T-helper 2 cell (primary cell): ENCODE measurements at places on chromosomes 7 and 10.

DNA sequence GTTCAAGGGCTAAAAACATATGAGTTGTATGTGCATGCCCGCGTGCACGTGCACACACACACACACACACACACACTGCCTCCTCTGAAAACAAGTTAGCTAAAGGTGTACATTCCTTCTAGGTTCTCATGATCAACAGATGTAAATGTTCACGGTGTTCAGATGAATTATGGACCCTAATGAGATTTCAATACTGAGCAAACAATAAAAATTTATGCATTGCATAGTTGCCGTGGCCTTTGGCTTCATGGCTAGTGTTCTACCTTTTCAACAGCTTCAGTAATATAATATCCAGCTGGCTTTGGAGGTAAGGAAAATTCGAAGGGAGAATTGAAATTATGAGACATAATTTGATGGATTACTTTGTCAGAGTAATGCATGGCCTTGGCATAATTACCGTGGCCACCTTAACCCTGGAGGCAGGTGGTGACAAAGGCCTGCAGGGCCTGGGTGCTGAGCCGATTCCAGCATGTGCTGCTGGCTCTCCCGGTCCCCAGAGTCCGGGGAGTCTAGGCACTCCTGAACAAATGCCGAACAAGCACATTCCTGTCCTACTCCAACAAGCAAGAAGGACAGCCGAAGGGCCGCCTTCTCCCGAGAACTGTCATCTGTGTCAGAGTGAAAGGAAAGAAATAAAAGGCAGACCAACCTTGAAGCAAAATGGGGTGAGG lies 166.6 kb upstream of the TCF7L2 start:
- no peak for DNase-seq

DNA sequence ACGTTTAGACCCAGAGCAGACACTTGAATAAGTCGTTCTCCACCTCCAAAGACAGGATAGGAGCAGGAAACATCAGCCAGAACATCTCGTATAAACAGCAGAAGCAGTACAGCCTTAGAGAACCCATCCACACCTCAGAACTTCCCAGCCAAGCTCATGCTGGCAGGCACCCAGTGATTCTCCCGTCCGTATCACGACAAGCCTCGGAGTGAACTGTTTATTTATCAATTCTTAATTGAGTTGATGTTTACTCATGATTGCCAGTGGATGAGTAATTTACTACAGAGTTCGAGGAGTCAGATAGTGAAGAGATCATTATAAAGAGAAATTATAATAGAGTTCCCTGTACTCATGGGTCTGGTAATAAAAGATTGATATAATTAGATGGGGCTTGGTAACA lies 811.5 kb downstream of the LRMDA start:
- no peak for DNase-seq

DNA sequence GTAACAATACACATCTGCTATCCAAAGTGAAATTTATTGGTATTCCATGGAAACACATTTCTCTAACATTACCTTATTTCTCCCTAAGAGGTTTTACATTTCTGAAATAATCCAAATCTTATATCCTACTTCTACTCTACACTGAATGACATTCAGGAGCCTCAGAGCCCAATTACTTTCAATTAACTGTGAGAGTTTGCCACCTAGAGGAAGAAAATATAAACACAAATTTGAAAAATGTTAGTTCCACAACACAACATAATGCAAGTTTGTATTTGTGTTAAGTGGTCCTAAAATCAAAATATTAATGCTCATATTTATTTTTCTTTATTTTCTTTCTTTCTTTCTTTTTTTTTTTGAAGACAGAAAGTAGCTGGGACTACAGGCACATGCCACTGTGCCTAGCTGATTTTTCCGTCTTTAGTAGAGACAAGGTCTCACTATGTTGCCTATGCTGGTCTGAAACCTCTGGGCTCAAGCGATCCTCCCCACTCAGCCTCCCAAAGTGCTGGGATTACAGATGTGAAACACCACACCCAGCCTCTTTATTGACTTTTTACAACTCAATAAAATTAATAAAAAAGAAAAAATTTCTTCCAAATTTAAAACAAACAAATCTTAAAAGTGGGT lies 46.0 kb downstream of the ATAD1 start:
- DNase-seq: no peak

DNA sequence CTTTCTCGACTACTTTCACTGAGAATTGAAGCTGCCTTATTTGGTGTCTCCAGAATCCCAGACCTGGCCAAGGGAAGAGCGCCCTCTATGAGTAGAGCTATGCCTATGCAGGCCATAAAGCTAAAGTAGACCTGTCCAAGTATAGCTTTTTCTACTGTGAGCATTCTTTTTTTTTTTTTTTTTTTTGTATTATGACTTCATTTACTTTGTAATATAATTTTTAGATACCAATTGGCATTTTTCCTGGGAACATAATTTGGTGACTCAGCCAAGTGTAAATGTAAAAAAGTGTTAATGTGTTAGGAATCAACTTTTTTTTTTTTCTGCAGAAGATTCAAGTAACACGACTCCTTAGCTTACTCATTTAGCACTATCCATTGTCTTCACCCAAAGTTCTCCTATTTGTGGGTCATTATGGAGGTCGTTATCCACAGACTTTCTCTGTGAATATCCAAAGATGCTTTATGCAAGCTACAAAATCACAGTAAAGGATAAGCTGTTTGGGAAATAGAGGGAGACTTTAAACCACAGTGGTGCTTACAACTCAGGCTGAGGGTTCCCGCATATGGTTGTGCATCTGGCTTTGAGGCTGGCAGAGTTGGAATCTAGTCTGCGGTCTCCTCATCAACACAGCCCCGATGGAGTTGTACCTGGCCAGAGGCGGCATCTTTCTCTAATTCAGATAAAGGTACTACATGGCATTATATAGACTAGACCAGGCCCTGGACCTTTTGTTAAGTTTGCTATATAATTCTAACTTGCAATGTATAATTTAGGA lies 1040.2 kb upstream of the SORCS1 start:
- peak; percentile 7 for DNase-seq

DNA sequence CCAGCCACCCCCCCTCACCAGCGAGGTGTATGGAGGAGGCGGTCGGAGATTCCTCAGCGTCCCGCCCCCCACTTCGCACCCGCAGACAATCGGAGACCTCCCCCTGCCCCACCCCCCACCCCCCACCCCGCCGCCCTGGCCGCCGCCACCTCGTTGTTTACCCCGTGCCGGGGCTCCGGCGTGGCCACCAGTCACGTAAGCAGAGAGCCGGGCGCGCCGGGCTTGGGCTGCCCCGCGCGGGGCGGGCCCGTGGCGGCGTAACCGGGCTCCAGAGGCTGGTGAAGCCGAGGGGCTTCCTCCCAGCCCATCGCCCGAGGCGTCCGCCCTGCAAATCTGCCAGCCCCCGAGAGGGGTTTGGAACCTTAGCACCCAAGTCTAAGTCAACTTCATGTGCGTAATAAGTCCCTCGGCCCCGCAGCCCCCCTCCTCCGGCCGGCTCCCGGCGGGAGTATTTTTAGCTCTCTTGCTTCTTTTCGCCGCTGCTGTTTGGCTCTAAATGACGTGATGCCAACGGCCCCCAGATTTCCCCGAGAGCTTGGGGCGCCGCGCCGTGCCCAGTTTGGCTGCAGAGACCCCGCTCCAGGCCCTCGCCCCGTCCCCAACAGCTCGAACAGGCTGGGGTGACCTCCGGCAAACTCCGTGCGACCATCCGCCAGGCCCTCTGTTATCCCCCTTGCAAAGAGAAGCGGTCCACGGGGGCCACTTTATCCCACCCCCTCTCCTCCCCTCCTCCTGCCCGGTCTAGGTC lies 2.7 kb downstream of the MXI1 start:
- DNase-seq: no peak

GRCh38 chr7:141701489-141702046 lies 398 bp downstream of the DENND11 start:
- DNase-seq: peak; percentile 64

DNA sequence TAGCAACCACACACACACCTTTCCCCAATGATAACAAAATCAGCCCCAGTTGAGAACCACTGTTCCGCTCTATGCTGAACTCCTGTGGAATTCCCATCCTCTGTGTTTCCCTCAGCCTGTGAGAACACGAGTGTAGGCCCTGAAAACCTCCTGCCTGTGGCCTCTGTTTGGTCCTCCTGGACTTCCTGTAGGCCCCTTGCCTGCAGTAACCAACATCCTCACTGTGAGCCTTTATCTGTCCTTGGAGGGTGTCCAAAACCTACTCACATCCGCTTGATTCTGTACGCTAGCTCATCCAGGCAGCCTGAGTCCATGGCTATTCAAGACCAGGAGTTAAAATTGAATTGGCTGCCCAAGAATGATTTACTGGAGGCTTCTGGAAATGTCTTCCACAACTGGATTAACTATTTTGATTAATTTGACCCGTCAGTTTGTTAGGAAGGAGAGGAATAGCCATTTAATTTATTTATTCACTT lies 149.8 kb downstream of the AKR1D1 start:
- no peak for DNase-seq

DNA sequence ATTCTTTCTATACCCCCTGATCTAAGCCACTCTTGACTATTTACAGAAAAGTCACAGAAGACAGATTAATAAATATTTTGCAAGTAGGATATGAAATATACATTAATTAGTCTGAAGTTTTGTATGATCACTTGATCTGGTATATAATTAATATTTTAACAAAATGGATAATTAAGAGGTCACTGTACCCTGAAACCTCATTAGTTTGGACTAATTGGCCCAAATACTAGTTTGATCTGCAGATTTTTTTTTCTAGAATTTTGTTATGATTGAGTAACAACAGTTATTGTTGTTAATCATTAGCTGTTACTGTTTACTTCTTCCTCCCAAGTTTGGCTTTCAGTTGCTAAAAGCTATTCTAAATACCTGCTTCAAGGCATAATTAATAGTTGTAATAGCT lies 2.7 kb downstream of the NHLRC2 start:
- DNase-seq: no peak

GRCh38 chr7:151951672-151952338 lies 4.4 kb upstream of the GALNTL5 start:
- no peak for DNase-seq

DNA sequence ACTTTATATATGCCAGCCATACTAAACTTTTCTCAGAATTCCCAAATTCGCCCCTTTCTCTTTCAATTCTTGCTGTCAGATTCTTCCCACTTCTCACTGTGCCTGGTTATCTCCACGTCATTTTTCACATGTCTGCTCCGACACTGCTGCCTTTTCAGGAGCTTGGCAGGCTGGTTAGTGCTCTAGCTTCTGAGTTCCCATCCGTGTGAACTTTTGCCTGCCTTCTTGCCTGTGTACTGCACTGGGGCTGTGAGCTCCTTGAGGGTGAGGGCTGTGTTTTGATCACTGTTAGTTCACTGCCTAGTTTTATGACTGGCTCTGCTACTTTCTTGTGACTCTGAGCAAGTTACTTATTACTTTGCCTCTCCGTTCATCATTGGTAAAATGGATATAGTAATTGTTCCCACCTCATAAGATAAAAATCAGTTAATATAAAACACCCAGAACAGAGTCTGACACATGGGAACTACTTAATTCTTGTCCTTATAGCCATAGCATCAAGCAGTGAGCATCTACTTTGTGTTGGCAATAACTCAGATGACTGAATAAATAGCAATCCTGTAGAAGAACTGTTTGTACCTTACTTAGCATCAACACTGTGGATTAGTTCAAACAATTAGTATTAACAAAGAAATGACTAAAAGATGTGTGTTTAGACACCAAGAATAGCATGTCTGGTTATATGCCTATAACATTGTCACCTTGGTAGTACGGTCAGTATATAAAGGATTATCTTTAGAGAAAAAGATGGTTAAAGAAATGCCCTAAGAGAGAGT lies 5.5 kb downstream of the GSTO1 start:
- DNase-seq: no peak
